Occipital lobe (tissue), 3 donors: ENCODE measurements at places on chromosomes 7 and 10.
A peak's percentile ranks its signal among the peaks of the same experiment; 100 is the strongest.

GRCh38 chr7:74398426-74398825, 55.3 kb upstream of the GTF2IRD1 start:
- DNase-seq, result no peak

GRCh38 chr10:104340111-104340526, 1.9 kb upstream of the ITPRIP start:
- DNase-seq, result no peak

DNA sequence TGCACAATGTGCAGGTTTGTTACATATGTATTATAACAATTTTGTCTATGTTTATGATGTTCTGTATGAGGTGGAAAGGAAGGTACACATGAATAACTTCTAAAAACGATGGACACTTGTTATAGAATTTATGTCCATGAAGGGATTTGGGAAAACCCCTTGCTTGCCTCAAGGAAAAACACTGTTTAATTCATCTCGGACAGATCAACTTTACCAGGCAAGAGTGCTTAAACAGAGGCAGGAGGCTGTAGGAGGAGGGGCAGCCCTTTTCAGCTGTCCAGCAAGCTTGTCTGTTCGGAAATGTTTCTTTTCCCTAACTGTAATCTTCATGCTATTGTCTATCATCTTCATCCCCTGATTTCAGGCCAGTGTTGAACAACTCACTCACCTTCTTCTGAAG, 200.9 kb downstream of the CDC14C start:
- no peak for DNase-seq

DNA sequence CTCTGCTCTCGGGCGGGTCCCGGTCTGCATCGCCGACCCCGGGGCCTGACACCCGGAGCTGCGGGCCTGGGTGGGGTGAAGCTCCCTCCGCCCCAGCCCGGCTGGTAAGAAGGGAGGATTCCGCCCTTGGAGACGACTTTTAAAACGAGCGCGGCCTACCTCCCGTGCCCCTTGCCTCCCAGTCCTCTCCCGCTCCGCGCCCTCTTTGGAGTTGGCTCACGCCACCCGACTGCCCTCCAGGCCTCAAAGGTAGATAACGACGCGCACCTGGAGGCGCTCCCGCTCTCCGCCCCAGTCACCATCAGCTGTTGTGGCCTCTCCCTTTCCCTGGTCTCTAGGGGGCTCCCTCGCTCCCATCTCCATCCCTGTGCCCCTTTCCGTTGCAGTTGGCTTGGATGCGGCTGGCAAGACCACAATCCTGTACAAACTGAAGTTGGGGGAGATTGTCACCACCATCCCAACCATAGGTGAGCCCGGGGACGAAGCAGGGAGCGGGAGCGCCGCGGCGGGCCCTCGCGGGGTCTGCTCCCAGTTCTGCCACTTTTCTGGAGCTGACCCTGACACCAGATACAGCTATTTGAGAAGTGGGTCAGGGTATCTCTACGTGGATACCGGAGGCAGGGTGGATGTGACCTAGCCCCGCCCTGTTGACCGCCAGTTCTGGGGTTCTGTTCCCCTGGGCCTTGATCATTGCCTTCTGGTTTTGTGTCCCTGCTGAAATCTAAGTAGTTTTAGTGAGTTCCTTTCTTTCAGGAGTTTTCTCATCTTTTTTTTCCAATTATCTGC, 679 bp downstream of the ARF5 start:
- DNase-seq, result peak; percentile 38

GRCh38 chr10:88765816-88766215, 6.0 kb downstream of the LIPN start:
- DNase-seq, result no peak

GRCh38 chr7:132609222-132609621, 33.0 kb upstream of the PLXNA4 start:
- DNase-seq, result no peak

GRCh38 chr7:156038345-156038744, 226.1 kb upstream of the SHH start:
- no peak for DNase-seq

DNA sequence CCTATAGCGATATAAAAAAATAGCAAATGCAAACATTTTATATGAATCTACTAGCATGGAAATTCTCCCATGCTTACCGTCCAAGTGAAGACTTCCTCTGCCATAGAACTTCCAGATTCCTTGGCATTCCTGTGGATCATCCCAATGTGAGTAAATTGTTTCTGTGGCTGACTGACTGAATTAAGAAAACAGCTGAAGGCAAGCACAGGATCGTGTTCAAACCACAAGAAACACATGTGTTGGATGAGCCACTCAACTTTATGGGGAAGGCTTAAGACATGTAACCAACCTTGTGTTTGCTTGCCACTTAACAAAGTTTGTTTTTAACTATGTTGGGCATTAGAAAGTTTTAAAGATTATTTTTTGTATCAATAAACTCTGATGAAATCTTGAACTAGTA, 2.6 kb upstream of the MYPN start:
- DNase-seq, result no peak

DNA sequence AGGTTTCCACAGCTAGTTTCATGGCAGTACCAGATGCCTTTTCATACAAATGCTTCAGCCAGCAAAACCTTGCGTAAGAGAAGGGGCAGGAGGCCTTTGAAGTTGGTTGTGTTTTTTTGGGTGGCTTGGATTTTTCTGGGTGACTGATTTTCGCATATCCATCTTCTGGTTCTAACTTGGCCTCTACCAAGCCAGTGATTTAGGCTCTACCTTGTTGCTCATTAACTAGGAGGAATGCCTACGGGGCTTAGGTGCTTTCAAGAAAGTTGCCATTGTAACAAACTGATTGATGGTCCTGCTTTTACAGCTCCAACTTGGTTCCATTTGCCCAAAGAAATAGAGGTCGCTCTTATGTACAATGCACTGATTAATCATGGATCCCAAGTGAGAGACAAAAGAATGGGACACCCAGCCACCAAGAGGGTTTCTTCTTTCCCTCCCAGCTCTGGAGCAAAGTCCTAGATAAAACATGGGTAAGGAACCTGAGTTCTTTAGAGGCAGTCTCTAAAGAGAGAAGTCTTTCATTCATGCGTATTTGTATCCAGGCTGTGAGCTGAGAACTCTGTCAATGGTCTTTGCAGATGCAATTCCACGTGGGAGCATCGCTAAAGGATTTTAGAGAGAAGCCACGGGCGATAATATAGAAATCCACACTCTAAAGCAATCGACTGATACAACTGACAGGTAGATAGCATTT, 92.1 kb upstream of the FGFR2 start:
- DNase-seq, result no peak

- no peak for DNase-seq
These were observed 118.4 kb downstream of the PLPP4 start for GRCh38 chr10:120575411-120575810.

GRCh38 chr7:121058975-121059374, 70.5 kb downstream of the CPED1 start:
- no peak for DNase-seq

GRCh38 chr7:127736511-127736910, 84.5 kb downstream of the SND1 start:
- no peak for DNase-seq

DNA sequence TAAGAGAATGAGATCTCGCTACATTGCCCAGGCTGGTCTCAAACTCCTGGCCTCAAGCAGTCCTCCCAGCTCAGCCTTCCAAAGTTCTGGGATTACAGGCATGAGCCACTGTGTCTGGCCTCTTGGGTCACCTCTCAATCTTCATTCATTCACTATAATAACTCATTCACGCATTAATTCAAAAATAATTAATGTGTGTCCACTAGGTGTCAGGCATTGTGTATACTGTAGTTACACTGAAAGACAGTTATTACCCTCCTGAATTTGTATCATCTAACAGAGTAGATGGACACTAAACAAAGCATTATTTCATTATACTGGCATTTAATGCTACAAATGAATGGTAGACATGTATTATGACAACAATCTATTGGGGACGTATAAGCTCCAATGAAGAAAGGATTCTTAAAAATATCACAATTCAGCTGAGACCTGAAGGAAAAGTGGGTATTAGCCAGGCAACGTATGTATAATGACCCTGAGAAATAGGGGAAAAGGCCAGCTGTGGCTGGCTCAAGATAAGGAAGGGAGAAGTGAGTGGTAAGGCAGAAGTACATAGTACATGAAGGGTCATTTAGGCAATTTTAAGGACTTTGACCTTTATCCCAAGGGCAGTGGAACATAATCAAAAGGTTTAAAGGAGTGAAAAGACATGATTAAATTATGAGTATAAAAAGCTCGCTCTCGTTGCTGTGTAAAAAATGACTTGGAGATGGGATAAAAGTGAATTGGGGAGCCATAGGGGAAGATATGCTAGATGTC, 150.7 kb downstream of the BTAF1 start:
- no peak for DNase-seq

- DNase-seq, result no peak
These were observed 38.5 kb downstream of the POR start for GRCh38 chr7:75953431-75953830.

DNA sequence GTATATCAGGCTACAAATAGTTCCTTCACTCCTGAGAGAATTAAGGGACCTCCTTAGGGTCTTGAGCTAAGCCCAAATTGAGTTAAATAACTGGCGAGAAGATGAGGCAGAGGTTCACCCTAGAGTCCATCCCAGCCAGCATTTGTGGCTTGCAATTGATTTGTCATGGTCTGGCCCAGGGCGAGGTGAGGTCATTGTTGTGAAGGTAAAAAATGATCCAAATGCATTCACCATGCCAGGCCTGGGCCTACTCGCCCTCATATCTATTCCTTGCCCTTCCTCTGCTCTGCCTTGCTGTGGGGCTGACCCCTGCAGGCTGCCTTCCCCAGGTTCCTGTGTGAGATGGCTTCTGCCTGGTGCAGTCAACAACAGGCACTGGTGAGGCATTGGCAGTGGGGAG, 207.2 kb downstream of the ZNF365 start:
- no peak for DNase-seq

DNA sequence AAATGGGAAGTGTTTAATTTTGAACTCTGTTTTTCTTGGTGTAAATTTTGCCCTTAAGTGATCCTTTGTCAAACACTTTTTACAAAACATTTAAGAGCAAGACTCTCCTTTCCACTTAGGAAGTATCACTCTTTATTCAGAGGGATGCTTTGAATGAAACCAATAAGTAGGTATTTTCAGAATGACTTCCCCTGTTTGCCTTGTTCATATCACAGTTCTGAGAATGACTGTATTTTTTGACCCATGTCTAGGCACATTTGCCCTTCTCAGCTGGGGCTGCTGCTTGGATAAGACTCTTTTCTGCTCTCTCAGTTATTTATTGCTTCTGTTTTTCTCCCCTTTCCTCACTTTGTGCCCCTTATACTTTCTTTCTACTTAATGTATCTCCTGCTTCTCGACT, 98.2 kb downstream of the CCNY start:
- no peak for DNase-seq

DNA sequence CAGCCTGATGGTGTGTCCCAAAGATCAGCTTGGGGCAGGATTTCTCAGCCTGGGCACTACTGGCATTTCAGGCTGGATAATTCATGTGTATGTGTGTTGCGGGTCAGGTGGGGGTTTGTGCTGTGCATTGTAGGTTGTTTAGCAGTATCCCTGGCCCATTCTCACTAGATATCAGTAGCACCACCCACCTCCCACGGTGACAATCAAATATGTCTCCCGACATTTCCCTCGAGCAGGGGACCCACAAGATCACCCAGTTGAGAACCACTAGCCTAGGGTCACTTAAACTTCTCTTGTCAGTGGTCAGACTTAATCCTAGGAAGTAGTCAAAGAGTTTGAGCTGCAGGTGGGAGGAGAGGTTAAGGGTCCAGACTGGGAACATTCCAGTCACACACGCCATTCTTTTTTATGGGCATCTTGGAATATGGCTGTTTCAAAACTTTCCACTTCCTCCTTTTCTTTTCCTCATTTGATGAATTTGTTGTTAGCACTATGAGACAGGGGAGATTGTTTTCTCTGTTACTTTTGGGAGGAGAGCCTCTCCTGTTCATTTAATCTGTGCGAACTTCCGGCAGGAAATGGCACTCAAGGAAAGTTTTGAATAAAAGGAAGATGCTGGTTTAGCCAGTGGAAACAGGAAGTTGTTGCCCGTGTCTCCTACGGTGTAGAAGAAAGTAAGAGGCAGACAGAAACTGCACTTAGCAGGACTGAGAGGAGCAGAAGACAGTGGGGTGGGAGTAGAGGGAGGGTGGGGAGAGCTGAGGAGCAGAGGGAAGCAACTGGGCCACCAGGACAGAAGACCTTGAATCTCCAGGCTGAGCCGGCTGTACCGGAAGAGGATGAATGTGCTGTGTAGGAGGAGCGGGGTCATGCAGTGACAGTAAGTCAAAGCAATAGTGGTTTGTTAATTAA, 17.6 kb upstream of the EXOC6 start:
- DNase-seq, result no peak

DNA sequence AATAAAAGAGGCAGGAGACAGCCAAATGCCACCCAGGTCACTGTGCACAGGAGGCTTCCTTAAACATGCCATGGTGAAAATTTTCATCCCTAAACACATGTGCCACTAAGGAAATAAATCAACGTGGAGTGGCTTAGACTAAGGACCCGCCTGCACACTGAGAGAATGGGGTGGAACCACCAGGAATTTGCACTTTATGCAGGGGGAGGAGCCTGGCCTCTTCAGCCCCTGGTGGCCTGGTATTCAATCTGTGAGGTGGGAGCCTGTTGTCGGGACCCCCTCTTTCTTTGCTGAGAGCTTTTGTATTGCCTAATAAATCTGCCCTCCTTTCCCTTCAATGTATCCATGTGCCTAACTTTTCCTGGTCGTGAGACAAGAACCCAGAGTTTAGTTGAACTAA, 204.6 kb upstream of the NRP1 start:
- DNase-seq, result no peak

GRCh38 chr10:87079106-87079836, 15.4 kb downstream of the GLUD1 start:
- no peak for DNase-seq

- no peak for DNase-seq
These were observed 4.1 kb upstream of the CHN2 start for GRCh38 chr7:29190349-29191045.

DNA sequence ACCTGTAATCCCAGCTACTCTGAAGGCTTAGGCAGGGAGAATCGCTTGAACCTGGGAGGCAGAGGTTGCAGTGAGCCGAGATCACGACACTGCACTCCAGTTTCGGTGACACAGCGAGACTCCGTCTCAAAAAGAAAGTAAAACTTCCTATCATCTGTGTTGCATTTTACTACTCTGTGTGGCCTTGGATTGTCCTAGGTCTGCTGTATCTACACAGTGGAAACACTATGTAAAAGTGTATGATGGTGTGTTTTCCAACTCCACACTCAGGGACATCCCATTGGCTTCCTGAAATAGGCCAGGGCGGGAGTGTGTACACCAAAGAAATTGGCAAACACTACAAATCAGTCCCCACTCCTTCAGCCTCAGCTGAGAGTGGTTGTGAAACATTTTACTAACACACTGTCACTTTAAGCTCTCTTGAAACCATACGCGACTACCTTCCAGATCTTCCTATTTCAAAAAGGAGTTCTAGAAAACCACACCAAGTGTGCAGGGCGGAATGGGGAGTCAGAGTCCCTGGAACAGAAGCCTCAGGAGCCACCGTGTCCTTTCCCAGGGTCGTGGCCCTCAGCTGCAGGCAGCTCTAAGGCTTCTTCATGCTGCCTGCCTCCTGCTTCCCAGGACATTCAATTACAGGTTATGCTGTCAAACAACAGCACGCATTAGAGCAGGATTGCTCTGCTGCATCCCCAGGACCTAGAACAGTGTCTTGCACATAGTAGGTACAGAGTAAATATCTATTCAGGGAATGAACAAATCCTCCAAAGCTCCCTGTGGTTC, 275.4 kb downstream of the PARD3 start:
- DNase-seq, result no peak

- DNase-seq, result no peak
These were observed 42.4 kb downstream of the COL17A1 start for GRCh38 chr10:104043185-104043830.
